NCI-H2029 treated with DMSO at 0.1 percent for 48 hours (cell line): ENCODE measurements at places on chromosomes 5 and 9.

DNA sequence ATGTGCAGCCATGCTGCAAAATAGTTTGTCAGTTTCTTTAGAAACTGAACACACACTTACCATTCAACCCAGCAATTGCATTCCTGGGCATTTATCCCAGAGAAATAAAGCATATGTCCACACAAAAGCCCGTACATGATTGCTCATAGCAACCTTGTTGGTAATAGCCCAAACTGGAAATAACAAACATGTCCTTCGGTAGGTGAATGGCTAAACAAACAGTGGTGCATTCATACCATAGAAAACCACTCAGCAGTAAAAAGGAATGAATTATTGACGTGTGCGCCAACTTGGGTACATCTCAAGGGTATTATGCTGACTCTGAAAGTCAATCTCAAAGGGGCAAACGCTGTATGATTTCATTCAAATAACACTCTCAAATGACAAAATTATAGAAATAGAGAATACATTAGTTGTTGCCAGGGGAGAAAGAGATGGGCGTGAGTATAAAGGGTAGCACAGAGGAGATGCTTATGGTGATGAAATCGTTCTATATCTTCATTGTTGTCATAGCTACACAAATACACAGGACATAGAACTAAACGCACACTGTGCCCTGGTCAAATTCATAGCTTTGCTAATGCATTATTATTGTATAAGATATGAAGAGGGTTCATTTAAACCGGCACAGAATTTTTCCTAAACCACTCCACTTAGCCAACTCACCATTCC lies 58.2 kb downstream of the DRD1 start:
- peak; percentile 99 for DNase-seq

DNA sequence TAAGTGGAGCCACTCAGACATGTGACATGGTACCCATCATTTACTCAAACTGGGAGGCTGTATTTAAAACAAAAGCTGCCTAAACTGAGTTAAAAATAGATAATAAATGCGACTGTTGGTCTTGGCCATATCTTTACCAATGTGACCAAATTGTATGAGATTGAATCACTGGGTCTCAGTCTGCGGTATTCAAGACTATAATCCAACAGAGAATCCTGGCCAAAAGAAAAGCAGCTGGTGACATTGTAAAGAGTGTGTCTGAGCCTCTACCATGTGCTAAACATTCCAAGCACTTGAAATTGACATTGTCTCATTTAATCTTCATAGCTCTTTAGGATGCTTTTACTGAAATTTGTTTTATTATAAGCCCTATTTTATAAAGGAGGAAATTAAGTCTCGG lies 282.6 kb downstream of the ZNF608 start:
- no peak for DNase-seq

- DNase-seq: no peak
Measured at GRCh38 chr5:173890195-173890991, 2.2 kb downstream of the CPEB4 start.

- no peak for DNase-seq
Measured at GRCh38 chr5:5309645-5310044, 112.8 kb upstream of the ICE1 start.

- no peak for DNase-seq
Measured at GRCh38 chr9:70390933-70391341, 23.5 kb downstream of the KLF9 start.

- no peak for DNase-seq
Measured at GRCh38 chr5:133927300-133928180, 40.9 kb downstream of the C5orf15 start.

DNA sequence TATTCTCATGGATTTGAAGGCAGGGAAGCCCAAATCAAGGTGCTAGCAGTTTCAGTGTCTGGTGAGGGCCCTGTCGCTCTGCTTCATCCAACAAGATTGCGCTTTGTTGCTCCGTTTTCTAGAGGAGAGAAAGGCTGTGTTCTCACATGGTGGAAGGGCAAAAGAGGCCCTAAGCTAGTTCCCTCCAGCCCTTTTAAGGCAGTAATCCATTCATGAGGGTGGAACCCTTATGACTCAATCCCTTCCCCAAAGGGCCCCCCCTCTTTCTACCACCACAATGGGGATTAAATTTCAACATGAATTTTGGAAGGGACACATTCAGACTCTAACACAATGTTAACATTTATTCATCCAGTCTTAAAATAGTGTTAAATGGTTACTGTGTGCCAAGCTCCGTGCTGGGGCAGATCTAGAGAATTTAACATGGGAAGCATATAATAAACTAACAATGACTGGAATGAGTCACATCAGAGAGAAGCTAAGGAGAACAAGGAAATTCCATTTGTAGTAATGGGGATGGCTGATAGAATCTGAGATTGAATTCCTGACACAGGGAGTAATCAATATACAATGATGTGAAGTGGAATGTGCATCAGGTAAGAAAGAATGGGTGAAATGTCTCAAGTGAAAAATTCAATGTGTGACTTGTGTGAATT lies 382.8 kb upstream of the ZNF608 start:
- DNase-seq: no peak

GRCh38 chr5:91200692-91201091 lies 182.4 kb downstream of the ARRDC3 start:
- DNase-seq: no peak

DNA sequence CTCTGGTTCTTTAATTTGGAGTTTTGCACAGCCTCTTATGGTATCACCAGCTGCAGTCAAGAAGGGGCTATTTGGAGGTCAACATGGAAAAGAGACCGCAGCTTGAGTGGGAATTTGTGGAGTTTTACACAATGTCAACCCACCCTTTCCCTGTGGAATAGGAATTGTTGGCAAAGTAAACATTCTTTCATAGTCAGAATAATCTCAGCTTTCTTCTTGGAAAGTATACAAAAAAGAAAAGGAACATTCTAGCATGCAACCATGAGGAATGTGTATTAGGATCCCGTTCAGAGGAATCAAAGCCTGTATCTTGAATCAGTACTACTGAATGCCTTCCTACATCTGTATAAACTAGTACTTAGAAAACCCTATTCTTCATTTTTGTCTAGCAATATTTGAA lies 107.6 kb downstream of the LURAP1L start:
- DNase-seq: no peak

GRCh38 chr9:88747768-88748167 lies 212.8 kb downstream of the NXNL2 start:
- DNase-seq: no peak

DNA sequence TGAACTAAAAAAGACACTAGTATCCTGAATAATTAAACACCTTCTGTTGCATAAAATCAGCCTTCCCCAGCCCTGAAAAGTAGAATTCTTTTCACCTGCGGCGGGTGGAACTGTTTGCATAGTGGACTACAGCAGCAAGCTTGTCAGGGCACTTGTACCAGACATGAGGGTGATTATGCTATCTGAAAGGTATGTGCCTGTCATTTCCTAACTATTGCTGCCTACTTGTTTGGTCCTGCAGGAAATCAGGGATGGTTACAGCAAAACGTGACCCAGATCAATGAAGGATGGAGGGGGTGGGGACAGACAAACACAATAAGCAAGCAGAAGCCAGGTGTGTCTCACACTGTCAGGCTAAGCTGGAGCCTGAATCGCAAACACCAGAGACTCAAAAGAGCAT lies 385.6 kb downstream of the MLLT3 start:
- no peak for DNase-seq

GRCh38 chr5:74251141-74252035 lies 389.1 kb downstream of the ENC1 start:
- DNase-seq: peak; percentile 10

- no peak for DNase-seq
Measured at GRCh38 chr5:156021866-156022265, 305.1 kb upstream of the SGCD start.

GRCh38 chr5:99386406-99387077 lies 457.7 kb upstream of the CHD1 start:
- no peak for DNase-seq

DNA sequence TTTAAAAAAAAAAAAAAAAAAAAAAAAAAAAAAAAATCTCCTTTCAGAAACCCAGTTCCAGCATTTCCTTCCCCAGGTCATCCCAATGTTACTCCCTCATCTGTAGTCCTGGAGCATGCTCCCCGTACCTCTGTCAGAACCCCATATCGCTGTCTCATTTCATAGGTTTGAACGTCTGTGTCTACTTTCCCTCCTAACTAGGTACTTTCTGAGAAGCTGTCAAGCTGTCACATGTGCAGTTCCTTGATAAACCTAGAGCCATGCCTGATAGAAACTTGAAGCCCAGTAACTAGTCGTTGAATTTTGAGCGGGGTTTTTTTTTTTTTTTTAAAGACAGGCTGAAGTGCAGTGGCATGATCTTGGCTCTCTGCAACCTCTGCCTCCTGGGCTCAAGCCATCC lies 15.6 kb downstream of the EXOSC3 start:
- no peak for DNase-seq

GRCh38 chr5:71629950-71630349 lies 42.8 kb downstream of the MCCC2 start:
- no peak for DNase-seq

- DNase-seq: no peak
Measured at GRCh38 chr9:135414293-135414692, 65.3 kb upstream of the PPP1R26 start.

DNA sequence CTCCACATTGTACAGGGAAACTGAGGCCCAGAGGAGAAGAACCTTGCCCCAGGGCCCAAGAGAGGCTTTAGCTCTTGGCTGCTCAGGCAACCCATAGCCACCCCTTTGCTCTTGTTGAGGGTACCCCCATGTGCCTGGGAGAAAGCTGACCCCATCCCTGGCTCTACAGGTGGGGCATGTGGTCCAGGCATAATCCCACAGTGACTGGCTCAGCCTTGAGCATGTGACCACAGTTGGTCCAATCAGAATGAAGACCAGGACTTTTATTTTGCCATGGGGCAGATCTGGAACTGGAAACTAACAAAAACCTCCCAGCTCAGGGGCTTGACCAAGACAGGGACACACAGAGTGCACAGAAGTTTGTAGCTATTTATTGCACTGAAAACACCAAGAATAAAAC lies 29.3 kb downstream of the SLC6A7 start:
- DNase-seq: no peak

GRCh38 chr5:112614986-112615385 lies 122.7 kb upstream of the APC start:
- DNase-seq: no peak

GRCh38 chr5:40495237-40495635 lies 184.5 kb upstream of the PTGER4 start:
- no peak for DNase-seq

- no peak for DNase-seq
Measured at GRCh38 chr9:86424251-86424891, 70.2 kb upstream of the TUT7 start.

DNA sequence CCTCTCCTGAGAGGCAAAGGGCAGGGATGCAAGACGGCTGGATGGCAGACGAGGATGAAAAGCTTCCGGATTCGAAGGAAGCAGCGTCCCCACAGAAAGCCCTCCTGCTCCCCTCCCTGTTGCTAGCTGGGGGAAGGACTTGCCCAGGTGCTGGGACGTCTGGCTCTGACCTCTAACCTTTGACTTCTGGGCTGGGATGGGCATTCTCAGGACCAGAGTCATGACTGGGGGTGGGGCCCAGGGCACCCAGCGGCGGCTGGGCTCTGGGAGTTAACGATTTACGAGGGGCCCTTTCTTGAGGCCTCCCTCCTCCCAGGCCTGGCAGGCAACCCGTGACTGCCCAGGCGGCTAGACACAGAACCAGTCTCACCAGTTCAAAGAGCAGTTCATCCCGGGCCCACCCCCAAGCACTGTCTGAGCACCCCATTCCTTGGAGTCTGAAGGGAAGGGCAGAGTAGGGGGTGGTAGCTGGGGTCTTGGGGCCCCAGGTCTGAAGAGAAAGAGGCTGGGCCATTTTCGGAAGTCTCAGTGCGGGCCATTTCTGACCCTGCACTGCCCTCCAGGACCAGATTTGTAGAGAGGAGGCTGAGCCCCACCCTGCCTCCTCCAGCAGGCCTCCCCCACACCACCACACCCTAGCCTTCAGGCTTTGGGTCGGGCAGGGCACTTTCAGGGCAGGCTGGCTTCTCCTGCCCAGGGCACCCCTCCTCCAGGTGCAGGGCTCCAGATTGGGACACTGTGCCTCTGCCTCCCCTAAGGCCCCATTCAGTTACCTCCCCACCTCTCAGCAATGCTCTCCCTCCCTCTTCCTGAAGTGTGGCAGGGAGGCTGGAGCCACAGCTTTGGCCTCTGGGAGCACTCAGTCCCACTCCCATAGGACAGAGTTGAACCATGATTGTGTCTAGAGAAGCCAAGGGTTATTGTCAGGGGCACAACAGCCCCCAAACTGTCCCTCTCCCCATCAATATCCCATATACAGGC lies 5.0 kb upstream of the CXXC5 start:
- no peak for DNase-seq

- DNase-seq: no peak
Measured at GRCh38 chr9:14221558-14221957, 92.4 kb downstream of the NFIB start.

- no peak for DNase-seq
Measured at GRCh38 chr9:33162721-33163311, 4.3 kb downstream of the B4GALT1 start.

GRCh38 chr5:119220576-119221197 lies 135.1 kb upstream of the TNFAIP8 start:
- DNase-seq: no peak

DNA sequence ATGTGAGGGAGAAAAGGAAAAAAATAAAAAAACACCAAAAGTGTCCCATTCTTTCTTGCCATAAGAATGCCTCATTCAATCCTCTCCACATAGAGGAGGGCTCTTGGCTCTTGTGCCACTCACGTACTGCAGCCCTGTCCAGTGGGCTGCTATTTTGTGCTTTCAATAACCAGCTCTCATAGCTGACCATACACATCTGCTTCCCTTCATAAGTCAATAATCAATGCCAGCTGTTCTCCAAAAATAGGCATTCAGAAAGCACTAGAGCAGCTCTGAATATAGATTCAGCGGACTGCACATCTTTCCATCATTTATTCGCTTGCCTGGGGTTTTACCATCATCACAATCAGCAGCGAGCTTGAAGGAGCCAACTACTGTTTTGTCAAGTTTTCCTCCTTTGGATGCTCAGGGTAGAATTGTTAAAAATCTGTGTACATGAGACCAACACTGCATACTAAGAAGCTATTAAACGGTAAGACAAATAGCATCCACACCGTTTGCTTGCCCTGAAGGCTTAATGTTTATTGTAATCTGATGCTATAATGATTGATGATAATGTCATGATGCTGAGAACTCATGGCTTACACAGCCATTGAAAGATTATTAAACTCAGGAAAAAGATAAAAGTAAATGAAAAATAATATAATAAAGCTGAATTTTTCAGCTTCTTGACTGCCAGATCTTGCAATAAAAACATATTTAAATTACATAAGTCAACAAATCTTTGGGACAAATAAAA lies 80.0 kb downstream of the OXCT1 start:
- no peak for DNase-seq

DNA sequence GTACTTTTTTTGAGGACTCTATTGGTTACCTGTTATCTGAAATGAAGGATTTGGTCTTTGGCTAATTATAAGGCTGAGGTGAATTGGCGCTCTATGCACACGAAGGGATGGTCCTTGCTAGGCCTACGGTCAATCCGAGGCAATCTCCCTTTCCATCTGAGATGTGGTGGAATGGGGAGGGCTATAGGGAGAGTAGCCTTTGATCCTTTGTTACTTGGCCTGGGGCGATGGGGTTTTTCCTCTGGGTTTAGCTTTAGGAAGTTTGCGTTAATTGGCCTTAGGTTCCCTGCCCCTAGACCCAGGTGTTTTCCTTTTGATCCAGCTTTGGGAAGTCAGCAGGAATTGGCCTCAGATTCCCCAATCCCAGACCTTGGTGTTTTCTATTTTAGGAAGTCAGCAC lies 102.1 kb upstream of the C9orf72 start:
- DNase-seq: no peak
